ENCODE measurements at places on chromosomes 6 and 20.

DNA sequence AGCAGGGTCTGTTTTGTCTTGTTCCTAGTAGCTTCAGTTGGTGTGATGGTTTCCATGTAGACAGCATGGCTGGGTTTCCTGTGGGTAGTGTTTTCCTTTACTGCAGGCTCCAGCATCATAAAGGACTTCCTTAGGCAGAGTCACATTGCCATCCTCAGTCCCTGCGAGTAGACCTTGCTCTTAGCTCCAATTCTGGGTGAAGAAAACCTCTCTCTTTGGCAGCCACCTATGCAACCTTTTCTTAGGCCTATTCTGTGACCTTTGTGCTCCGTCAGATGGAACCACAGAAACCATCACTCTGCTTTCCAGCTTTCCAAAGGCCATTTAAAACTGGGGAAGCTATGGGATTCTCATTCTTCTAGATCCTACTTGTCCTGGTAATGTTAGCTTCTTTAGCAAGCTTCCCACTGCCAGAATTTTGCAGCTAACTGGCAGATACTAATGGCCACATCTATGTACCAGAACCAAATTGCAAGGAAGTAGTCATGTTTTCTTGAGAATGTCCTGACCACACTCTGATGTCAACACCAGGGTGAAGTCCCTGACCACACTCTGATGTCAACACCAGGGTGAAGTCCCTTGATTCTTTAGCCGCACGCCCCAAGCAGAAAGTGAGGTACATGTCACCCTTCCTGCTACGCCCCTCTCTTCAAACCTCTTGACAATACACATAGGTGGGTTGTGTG is 646.6 kb upstream of the HS3ST5 start:
- DNase-seq: no peak

- no peak for DNase-seq
Observed at GRCh38 chr20:62908971-62909791, 17.1 kb downstream of the DIDO1 start.

- no peak for DNase-seq
Observed at GRCh38 chr6:167721291-167721690, 105.4 kb upstream of the AFDN start.

DNA sequence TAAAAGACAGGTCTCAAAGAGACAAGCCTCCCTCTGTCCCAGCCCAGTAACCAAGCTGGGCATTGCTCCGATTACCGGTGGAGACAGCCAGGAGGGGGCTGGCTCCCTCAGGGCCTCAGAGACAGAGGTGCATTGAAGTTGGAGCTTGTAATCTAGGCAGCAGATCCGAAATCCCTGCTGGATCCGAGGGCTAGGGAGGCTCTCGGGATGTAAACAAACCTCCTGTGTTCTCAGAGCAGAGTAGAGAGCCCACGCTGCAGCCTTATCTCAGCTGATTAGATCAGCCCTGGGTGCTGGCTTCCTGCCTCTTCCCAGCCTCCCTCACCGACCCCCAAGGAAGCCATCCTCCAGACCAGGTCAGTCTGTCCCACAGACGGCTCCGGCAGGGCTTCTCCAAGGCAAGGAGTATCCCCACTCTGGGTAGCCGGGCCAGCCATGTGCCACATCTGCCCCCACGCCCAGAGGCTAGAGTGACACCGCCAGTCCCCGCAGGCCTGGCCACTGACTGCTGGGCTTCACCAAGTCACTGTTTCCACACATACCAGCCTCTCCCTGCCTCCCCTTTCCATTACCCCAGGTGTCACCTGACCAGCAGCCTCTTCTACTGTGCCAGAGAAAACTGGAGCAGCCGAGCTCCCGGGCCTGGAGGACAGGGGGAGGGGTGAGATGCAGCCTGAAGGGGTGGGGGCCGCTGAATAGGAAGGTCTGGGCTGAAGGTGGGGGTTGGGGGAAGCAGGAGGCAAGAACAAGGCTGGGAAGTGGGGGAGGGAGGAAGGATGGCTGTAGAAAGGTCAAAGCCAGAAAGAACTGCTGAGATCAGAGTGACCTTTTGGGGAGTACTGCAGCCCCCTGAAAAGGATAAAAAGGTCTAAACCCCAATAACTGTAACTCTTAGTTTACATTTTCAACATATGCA is 6.0 kb downstream of the SDC4 start:
- DNase-seq: no peak

- no peak for DNase-seq
Observed at GRCh38 chr20:10735195-10735949, 61.6 kb upstream of the JAG1 start.

DNA sequence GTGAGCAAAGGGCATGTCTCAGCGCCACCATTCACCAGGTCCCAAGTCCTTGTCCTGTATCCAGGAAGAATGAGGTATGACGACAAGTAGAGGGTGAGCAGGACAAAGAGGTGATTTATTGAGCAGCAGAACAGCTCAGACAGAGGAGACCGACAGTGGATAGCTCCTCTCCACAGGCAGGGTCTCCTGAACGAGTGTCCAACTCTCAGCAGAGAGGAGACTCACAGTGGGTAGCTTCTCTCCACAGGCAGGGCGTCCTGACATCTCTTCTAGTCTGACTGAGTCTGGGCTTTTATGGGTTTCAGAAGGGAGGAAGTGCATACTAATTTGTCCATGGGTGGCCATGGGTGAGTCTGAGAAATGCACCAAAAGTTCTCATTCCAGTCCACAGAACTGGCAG is 204.7 kb downstream of the ANKRD60 start:
- no peak for DNase-seq

DNA sequence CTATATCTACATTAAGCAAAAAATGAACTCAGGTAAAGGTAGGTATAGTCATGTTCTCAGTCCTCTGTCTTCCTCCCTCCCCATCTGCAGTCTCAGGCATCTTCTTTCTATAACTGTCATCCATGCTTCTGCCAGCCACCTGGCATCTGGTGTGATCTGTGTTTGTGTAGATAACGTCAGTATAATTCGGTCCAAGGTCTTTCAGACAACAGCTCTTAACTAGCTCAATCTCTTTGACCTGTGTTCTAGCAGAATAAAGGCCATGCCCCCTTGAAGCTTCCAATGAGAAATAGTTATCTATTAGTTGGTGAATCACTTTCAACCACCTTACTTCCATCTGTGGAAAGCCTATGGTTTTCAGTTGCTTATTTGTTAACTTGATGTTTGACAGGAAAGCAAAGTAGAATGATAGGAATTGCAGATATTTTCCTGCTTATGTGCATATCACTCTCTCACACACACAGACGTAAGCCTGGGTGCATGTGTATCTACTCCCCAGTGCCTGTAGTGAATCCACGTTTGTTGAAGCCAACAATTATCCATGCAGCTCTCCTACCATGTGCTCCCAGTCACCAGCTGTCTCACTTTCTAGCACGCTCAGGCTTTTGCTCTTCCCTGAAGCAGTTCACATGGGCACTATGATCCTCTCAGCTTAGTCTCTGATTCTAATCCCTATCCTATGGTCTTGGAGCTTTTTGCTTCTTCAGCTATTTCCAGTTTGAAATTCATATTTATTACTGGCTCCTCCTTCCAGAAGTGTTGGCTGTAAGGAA is 433.7 kb upstream of the MANEA start:
- no peak for DNase-seq

GRCh38 chr6:134707342-134708031 is 242.4 kb downstream of the ALDH8A1 start:
- DNase-seq: no peak
